Vagina (tissue), 2 donors: ENCODE measurements at places on chromosomes 5 and 9. TPM values are rescaled to one million over a fixed set of nuclear protein-coding genes. Genes with fewer than 3 reads are reported as not detected.

Gene IFNA21
- not detected for total RNA-seq

Gene CTXN3
- not detected for total RNA-seq

Gene ENTPD2
- total RNA-seq, result 4.9 TPM

Gene SLC34A1
- not detected for total RNA-seq

Gene NFIB
- total RNA-seq, result 73.4 TPM

Gene PCDHGB1
- total RNA-seq, result 3.9 TPM

Gene PCDHA12
- 0.25 TPM for total RNA-seq

Gene LECT2
- total RNA-seq, result not detected

Gene STOML2
- total RNA-seq, result 98.2 TPM

Gene ST8SIA4
- total RNA-seq, result 4.2 TPM

Gene BAAT
- total RNA-seq, result not detected

Gene MARCHF3
- 2.0 TPM for total RNA-seq

Gene PCDHB12
- total RNA-seq, result 2.5 TPM

Gene WHRN
- total RNA-seq, result 9.1 TPM

Gene URM1
- total RNA-seq, result 15.2 TPM

- DNase-seq, result no peak
Measured at GRCh38 chr9:82108941-82109340, 120.4 kb downstream of the SPATA31D1 start.

DNA sequence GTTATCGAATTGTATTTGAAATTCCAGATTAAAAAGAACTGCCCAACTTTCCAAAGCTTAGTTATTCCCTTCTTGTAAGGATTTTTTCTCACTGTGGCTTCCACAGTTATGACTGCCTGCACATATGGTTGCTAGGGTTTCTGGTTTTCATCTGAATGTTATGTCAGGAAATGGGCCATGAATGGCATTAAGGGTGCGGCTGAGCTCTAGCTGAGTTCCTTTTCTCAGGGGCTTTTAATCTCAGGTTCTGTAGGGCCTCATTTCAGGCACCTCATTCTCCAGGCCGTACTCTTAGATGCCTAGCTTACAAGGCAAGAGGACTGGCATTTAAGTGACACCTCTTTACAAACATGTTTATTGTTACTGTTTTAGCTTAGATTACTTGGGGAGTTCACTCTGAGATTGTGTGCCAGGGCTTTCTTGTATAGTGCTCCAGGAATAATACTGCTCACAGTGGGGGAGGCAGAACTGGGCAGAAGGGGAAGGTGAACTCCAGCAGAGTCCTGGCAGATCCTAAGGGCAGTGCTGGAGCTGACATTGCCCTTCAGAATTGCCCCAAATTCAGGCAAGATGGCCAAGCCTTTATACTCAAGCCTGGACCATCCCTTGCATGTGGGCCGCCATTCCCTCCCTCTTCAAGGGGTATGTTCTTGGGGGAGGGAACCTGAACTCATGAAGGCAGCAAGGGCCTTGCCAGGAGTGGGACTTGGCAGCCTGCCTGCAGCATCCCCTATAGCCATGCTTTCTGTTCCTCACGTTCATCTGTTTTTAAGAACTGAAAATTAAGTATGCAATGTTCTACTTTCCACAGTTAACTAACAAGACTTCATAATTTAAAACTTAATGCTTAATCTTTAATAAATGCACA is 111.5 kb downstream of the KDM4C start:
- no peak for DNase-seq

DNA sequence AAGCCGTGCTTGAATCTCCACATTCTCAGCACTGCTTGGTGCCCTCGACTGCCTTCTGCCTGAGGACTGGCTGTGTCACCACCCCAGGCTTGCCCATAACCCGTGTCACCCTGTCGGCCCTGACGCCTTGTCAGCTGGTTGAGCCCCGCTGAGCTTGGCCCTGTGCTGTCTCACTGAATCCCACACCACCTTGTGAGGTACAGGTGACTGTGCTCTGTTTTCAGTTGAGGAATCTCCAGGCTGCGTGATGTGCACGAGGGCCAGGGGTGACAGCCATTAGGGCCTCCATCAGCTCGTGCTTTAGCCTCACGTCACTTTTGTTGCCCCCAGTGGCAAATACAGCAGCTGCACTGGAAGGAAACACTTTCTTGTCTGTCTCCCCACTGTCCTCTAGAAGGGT is 90.7 kb downstream of the CACNA1B start:
- no peak for DNase-seq

- no peak for DNase-seq
Measured at GRCh38 chr9:114278881-114279570, 43.9 kb upstream of the ORM1 start.

DNA sequence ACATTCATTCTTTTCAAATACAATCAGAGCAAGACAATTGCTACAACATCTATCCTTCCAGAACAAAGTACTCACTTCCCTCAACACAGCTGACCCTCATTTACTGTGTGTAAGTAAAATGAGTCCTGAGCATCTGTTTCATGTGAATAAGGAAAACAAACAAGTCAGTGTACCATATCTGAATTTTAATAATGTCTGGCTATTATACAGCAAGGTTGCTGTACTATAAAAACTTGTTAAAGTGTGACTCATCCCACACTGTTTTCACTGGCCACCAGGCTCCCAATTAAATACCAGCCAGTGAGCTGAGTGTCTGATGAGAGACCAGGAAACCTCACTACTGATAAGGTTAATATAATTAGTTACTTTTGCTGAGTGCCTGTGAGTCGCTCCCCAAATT is 339.8 kb downstream of the AGTPBP1 start:
- no peak for DNase-seq

- DNase-seq, result no peak
Measured at GRCh38 chr5:87127426-87127825, 140.3 kb upstream of the RASA1 start.

GRCh38 chr5:5347442-5347841 is 75.0 kb upstream of the ICE1 start:
- no peak for DNase-seq

DNA sequence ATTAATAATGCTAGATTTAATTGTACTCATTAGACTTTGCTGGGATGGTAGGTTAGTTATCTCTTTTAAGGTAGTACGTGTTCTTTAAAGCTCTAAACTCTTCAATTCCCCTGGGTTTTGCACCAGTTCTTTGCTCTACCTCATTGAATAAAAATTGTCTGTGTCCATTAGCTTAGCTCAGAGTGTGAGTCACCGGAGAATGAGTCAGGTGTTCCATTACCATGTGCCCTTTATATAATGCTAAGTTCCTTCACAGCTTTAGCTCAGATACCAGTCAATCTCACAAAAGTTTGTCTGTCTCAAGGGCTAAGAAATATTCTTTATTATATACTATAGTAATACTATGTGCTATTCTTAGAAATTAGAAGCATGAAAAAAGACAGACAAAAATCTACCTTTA is 339.4 kb downstream of the PRELID2 start:
- no peak for DNase-seq

DNA sequence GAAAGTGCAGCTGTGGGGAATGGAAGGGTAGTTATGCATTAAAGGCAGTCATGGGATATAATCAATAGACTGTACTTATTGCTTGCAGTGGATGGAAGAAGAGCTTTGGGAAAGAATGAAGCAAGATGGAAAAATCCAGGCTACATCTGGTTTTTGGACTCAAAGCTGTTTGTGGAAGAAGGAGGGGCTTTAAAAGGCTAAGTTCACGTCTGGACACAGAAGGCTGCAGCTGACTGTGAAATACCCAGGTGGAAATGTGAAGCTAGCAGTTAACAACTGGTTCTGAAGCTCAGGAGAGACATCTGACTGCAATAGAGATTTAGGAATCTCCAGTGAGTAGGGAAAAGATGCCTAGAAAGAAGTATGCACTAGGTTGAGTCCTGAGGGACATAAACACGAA is 43.2 kb upstream of the TIMD4 start:
- no peak for DNase-seq

GRCh38 chr9:72618811-72619210 is 97.4 kb downstream of the TMC1 start:
- DNase-seq, result no peak

DNA sequence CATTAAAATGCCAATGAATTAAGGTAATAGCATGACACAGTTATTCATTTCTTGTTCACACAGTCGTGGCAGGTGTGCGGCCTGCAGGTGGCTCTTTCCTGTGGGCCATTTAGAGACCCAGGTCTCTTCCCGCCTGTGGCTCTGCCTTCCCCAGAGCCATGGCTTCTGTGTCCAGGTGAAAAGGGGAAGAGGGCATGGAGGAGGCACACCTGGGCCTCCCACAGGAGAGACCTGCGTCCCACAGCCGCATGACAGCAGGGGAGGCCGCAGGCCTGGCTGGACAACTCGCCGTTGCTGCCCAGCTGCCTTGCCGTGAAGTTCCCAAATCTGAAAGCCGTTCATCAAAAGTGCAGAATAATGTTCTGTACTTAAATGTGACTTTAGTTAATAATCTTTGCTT is 14.4 kb upstream of the PLEKHG4B start:
- no peak for DNase-seq

DNA sequence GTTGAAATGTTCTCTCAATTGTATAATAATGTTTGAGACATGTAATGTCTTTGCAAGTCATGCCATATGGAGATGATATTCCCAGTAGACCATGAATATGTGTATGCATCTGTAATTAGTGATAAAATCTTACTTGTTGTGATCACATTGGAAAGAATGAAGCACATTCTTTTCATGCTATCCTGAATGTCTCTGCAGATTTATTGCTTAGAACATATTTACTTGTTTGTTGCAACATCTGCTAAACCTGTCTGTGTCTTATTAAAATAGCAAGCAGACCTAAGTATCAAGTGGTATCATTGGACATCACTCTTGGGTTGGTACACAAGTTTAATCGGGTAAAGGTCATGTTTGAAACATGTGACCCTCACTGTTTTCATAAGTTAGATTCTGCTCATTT is 265.5 kb upstream of the CD180 start:
- DNase-seq, result no peak

- DNase-seq, result no peak
Measured at GRCh38 chr5:61416420-61416819, 84.4 kb downstream of the ZSWIM6 start.

- no peak for DNase-seq
Measured at GRCh38 chr5:39513236-39513635, 88.5 kb upstream of the DAB2 start.

- no peak for DNase-seq
Measured at GRCh38 chr5:60510049-60510448, 189.9 kb downstream of the DEPDC1B start.

DNA sequence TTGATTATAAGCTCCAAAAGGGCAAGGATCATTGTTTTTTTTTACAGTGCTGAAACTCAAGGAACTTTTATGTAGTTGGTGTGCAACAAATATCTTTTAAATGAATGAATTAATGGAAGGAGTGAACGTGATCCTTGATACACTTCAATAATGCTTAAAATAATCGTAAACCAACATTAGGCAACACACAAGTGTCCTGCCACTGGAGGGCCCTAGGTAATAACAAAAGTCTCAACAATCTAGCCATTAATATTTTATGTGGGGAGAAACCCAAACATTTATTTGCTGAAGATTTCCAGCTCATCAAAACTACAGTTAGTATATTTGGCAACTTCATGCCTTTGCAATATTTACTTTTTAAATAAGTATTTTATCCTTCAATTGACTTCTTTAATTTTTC is 309.0 kb upstream of the FBXL7 start:
- DNase-seq, result no peak

- no peak for DNase-seq
Measured at GRCh38 chr5:168304349-168304748, 12.9 kb downstream of the WWC1 start.

DNA sequence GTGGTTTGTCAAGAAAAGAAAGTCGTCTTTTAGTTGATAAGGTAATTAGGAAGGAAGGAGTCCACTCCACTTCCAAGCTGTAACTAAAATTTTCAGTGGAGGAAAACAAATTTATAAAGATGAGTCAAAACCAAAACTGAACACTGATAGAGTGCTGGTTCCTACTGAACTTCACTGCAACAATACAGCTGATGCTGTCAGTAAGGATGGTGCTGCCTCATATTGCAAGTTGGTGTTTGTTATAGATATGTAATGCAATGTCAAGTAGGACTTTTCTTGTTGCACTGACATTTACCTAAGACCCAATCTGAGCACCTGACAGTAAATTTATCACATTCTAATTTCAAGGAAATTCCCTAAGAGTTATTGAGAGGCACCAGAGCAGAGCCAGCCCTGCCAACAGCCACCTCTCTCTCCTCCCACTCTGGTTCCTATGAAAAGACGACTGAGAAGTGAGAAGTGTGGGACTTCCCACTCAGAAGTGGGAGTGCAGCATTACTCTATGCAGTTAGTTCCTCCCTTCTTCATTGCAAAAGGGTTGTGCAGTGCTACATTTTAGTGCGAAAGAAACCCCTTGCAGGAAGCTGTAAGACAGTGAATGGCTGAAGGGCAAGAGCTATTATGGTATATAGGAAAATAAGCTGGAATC is 350.8 kb downstream of the NFIB start:
- DNase-seq, result no peak

DNA sequence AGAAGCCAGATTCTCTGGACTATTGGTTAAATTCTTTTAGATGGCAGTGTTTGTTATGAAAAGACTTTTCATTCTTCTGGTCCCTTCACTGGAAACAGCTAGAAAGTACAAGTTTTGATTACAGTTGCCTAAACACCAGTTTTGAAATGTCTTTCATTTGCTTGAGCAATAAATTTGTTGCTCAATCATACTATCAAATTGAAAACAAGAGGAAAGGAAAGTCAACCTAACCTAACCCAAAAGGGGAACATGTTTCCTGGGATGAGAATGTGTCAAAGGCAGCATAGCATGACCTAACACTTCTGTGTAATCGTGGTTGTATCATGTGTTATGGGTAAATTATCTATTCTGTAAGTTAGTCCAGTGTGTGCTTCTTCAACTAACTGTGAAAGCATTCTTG is 213.2 kb downstream of the TMC1 start:
- DNase-seq, result no peak

- DNase-seq, result no peak
Measured at GRCh38 chr5:179310439-179311090, 34.7 kb downstream of the ADAMTS2 start.

- DNase-seq, result no peak
Measured at GRCh38 chr5:14872070-14872989, 752 bp upstream of the ANKH start.

GRCh38 chr5:6319116-6319515 is 59.2 kb downstream of the MED10 start:
- DNase-seq, result no peak

GRCh38 chr5:41337724-41338123 is 124.4 kb upstream of the C6 start:
- no peak for DNase-seq

- DNase-seq, result no peak
Measured at GRCh38 chr5:137264041-137264440, 235.1 kb downstream of the SPOCK1 start.

DNA sequence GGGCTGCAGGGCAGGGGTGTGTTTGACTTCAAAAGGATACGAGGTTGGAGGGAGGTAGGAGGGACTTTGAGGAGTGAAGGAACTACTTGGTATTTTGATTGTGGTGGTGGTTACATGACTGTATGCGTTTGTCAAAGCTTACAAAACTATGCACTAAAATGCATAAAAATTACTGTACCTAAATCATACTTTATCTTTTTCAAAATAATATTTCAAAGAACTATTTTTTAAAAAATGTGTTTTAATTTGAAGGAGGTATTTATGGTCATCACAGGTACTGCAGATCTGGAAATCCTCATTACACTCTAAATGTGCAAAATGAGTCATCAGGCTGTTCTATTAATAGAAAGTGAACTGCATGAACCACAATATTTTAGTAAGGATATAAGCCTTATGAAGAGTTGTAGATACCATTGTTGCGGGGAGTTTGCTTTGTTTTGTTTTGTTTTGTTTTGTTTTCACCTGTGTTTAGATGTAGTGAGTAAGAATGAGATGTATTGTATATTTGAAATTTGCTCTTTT is 116.9 kb downstream of the ARRDC3 start:
- DNase-seq, result no peak
